ENCODE measurements at places on chromosomes 1 and 21. TPM values are rescaled to one million over a fixed set of nuclear protein-coding genes. Genes with fewer than 3 reads are reported as not detected.

The HDGF gene
- 470 TPM for total RNA-seq

The MROH9 gene
- total RNA-seq: not detected

The ALDH4A1 gene
- total RNA-seq: 10.1 TPM

The MYOM3 gene
- total RNA-seq: 1.0 TPM

The S100A8 gene
- not detected for total RNA-seq

GRCh38 chr21:43757601-43758000 is 18.5 kb downstream of the CSTB start:
- H3K4me1 ChIP-seq: no peaks in the 10 kb centered on the region
- H3K36me3 ChIP-seq: peaks cover 25% of the 10 kb centered on the region
- no peaks in the 10 kb centered on the region for H3K27me3 ChIP-seq
- H3K27ac ChIP-seq: no peak overlapping the region
- H3K4me3 ChIP-seq: no peak overlapping the region

DNA sequence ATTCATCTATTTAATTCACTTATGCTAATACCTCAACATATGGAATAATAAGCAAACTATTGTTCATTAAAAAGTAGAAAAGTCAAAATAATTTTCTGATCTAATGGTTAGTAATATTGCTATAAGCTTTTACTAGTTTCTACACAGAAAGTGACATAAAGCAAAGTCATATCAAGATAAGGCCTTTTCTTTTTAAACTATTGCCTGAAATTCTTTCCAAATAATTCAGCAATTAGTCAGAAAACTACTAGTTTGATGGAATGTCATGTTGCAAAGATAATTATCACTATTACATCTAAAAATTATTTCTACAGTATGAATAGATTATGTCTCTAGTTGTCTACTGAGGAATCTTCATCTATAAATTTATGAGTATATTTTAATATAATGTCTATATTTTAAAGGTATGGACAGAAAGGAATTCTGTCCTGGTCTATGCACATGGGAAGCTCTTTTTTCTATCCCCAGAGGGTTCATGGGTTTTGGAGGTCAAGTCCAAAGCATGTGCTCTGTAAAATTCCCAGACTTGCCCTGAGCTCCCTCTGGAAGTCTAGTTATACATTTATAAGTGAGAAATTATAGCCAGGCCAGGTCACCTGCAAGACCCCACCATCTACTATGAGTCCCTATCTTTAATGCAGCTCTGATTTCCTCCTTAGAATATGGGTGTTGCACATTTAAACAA is 84.6 kb upstream of the DPYD start:
- no peak for DNase-seq
- H3K27me3 ChIP-seq: no peaks in the 10 kb centered on the region
- H3K36me3 ChIP-seq: no peaks in the 10 kb centered on the region
- H3K4me1 ChIP-seq: peaks cover 9% of the 10 kb centered on the region

DNA sequence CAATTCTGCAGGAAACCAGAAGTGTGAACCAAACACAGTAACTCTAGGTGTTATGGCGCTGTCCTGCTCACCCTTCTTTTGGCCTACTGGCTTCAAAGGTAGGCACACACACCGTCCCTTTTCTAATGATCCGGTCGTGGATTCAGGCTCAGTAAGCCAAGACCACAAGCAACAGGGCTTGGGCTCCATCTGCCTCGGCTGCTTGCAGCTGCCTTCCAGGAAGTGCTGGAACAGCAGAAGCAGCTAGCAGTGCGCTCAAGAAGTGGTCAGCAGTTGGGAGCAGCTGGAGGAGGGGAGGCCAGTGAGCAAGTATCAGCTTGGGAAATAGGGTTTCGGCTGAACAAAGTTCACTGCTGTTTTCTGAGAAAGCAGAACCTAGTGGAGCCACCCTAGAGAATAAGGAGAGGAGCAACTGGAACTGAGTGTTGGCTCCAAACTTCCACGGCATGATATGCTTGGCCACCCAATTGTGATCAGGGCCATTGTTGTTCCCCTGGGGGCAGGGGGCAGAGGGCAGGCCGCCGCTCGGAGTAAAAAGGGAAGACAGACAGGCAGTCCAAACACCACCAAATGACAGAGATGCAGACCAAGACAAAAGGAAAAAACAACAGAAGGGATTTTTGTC is 173.4 kb downstream of the TOMM20 start:
- H3K4me3 ChIP-seq: no peak overlapping the region
- peaks cover 59% of the 10 kb centered on the region for H3K4me1 ChIP-seq
- peaks cover 26% of the 10 kb centered on the region for H3K36me3 ChIP-seq

GRCh38 chr1:209356976-209357377 is 226.5 kb upstream of the CAMK1G start:
- H3K36me3 ChIP-seq: no peaks in the 10 kb centered on the region
- H3K27me3 ChIP-seq: no peaks in the 10 kb centered on the region
- peaks cover 7% of the 10 kb centered on the region for H3K4me1 ChIP-seq

DNA sequence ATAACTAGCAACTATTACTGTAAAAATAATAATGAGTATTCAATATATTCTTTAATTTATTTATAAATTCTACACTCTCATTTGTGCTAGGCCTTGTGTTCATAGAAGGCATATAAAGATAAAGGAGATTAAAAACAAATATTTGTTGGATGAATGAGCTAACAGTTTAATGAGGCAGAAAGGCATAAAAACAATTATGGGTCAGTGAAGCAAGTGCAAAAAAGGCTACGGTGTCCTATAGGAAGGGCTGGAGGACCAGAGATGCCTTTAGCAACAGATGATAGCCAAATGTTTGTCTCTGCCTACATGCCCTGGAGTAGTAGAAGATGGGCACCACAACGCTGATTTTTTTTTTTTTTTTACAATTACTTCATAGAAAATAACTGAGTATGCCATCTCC is 45.7 kb downstream of the PTGS2 start:
- DNase-seq: no peak
- peaks cover 6% of the 10 kb centered on the region for H3K36me3 ChIP-seq
- H3K4me1 ChIP-seq: peaks cover 11% of the 10 kb centered on the region
- H3K27ac ChIP-seq: no peak overlapping the region
- H3K27me3 ChIP-seq: no peaks in the 10 kb centered on the region

GRCh38 chr1:72023063-72023930 is 259.0 kb downstream of the NEGR1 start:
- no peaks in the 10 kb centered on the region for H3K4me1 ChIP-seq
- no peak overlapping the region for H3K27ac ChIP-seq
- no peak overlapping the region for H3K4me3 ChIP-seq
- no peak for DNase-seq

GRCh38 chr21:24217151-24217550 is 1390.1 kb downstream of the MRPL39 start:
- H3K36me3 ChIP-seq: no peaks in the 10 kb centered on the region
- no peak overlapping the region for H3K27ac ChIP-seq
- no peak overlapping the region for H3K4me3 ChIP-seq
- no peaks in the 10 kb centered on the region for H3K4me1 ChIP-seq
- H3K27me3 ChIP-seq: no peaks in the 10 kb centered on the region

DNA sequence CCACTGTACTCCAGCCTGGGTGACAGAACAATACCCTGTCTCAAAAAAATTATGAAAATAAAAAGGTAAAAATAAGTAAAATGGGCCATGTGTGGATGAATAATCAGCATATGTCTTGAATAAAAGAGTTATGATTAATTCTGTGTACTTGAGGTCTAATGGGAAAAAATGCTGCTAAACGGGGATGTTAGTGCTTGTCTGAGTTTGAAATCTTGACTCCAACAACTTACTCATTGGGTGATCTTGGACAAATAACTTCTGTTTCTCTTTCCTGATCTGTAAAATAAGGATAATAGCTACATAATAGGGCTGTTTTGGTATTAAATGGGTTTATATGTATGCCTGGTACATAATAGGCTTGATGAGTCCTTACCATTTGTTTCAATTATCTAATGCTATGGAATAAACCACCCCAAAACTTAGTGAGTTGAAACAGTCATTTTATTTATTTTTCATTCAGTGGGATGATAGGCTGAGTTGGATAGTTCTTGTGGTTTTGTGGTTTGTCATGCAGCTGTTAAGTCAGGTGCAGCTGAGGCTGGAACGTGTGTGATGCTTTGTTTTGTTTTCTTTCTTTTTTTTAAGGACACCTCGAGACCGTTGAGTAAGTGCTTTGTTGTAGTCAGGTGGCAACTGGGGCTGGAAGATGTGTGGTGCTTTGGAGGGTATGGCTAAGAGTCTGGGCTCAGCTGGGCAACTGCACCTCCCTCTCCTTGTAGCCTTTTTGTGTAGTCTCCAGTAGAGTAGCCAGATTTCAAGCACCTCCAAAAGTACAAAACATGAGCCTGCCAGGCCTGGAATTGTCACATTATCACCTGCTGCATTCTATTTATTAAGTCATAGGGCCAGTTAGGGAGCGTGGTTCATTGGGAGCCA is 4.9 kb downstream of the MDM4 start:
- peak overlapping the region; percentile 78 for H3K27ac ChIP-seq
- H3K4me1 ChIP-seq: peaks cover 27% of the 10 kb centered on the region
- DNase-seq: no peak
- H3K27me3 ChIP-seq: no peaks in the 10 kb centered on the region
- H3K4me3 ChIP-seq: no peak overlapping the region

DNA sequence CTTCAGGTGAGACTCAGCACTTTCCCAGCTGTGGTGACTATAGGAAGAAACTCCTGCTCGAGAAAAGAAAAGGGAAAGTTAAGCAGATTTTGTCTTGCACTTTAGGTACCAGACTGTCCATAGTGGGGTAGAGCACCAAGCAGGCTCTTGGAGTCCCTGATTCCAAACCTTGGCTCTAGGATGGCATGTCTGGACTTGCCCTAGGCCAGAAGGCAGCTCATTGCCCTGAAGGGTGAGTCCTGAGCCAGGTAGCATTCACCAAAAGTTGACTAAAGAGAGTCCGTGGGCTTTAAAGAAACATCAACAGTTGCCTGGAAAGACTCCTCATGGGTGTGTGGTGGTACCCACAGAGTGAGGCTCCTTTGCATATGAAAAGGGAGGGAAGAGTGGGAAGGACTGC is 145.2 kb upstream of the SNX7 start:
- no peak for DNase-seq
- H3K4me1 ChIP-seq: no peaks in the 10 kb centered on the region
- H3K4me3 ChIP-seq: no peak overlapping the region
- no peaks in the 10 kb centered on the region for H3K27me3 ChIP-seq
- H3K27ac ChIP-seq: no peak overlapping the region

- H3K27me3 ChIP-seq: peaks cover 57% of the 10 kb centered on the region
- no peak overlapping the region for H3K27ac ChIP-seq
- no peaks in the 10 kb centered on the region for H3K4me1 ChIP-seq
- DNase-seq: no peak
These were observed 151.4 kb upstream of the ETV3 start for GRCh38 chr1:157289424-157290105.

DNA sequence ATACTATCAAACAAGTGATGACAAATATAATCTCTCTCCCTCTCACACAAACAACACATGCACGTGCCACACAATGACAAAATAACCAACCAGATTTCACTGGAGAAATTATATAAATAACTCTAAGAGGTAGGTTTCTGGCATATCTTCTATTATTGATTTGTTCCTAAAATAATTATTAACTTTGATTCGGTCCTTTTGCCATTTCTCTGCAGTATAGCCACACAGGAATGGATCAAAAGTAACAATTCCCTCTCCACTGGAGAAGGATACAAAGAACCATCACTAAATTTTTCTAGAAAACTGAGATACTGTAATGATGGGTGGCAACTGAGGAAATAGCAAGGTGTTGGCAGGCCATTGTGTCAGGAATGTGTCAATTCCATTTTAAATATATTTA is 33.4 kb downstream of the ARNT start:
- no peaks in the 10 kb centered on the region for H3K27me3 ChIP-seq
- no peak for DNase-seq
- H3K4me3 ChIP-seq: no peak overlapping the region
- no peaks in the 10 kb centered on the region for H3K36me3 ChIP-seq
- no peak overlapping the region for H3K27ac ChIP-seq
- no peaks in the 10 kb centered on the region for H3K4me1 ChIP-seq
